H54 (cell line): ENCODE measurements at places on chromosomes 16 and 17.

- no peak for DNase-seq
Measured at GRCh38 chr17:82976982-82977488, 102.4 kb upstream of the METRNL start.

DNA sequence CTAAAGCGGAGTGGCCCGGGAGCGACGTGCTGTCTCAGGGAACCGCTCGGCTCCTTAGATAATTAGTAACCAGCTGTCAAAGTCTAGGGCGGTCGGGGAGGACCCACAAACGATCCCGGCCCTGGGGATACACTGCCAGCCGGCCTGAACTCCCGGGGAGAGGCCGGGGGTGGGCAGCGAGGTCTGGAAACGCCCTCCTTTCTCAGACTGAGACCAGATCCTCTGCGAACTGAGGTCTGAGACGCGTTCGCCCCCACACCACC lies 1.3 kb downstream of the HNF1B start:
- no peak for DNase-seq

DNA sequence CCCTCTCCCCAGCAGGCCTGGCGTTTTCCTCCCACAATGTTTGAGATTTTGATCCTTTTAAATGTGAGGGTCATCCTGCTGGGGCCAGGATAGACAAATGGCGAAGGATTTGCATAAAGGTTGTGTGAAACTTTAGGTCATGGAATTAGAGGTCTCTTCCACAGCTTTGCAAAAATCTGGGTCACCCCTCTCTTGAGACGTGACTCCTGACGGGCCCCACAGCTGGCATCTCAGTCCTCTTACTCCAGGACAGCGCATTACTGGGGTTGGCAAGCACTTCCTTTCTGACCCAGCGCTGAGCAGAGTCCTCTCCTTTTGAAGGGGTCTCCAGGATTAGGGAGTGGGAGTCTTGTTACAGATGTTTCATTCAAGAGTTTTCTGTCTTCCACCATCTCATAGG lies 7.4 kb downstream of the ZNF629 start:
- DNase-seq = no peak

DNA sequence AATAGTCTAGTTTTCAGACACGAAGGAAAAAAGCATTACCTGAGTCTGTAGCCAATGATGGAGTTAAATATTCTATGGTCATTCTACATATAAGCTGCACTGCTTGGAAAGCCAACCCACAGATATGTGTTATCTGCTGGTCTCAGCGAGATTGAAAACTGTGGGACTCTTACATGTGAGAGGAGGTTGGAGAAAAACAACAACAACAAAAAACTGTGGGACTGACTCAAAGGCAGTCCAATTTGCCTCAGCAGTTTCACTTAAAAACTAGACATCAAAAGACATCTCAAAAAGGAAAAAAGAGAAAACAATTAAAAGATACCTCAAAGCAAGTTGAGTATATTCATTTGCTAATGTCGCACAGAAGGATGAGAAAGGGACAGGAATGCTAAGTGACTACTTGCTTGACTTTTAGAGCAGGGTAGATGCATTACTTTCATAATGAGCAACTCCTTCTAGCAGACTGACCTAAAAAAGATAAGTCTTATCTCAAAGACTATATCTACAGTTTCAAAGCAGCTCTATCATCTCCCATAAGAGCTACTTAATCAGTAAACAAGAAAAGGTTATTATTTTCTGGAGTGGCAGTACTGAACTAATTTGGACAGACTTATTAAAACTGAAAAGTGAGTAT lies 35.5 kb upstream of the ITGA2B start:
- no peak for DNase-seq

DNA sequence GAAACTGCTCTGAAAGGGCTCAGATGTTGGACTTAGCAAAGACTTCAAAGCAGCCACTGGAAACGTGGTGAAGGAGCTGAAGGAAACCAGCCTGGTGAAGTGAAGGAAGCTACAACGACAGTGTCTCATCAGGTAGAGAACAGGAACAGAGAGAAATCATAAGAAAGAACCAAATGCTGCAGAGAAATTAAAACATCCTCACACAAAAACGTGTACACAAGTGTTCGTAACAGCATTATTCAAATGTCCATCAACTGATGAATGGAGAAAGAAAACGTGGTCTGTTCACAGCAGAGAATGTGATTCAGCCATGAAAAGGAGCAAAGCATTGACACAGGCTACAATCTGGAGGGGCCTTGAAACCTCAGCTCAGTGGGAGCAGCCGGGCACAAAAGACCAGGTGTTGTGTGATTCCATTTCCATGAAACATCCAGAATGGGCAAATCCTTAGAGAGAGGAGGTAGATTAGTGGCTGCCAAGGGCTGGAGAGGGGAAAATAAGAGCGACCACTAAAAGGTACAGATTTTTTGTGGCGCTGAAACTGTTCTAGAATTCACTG lies 26.9 kb downstream of the IFT140 start:
- DNase-seq = no peak

DNA sequence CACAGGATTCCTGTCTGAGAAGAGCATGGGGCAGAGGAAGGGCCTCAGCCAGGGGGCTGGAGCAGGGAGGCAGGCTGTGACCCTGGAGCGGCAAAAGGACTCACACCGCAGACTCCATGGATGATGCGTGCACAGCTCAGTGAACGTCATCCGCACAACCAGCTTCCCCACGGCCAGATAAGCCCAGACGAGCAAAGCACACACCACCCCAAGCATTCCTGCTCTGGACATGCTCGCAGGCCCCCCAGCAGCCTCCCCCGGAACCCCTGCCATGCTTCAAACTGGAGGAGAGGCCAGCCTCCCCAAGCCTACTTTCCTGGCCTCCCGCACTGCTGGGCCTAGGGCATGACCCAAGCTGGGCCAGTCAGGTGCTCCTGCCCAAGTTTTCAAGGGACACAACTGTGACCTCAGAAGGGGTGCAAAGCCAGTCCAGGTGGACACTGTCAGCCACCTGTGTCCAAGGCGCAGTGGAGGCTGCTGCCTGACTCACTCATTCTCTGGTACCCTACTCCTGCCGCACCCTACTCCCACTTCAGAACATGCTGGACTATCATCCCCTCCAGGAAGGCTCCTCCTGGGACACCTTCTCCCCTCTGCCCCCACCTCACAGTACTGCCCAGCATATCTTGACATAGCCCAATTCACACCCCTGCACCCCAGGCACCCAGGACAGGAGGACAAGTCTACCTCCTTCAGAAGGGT lies 4.8 kb downstream of the BCAR1 start:
- DNase-seq = no peak

DNA sequence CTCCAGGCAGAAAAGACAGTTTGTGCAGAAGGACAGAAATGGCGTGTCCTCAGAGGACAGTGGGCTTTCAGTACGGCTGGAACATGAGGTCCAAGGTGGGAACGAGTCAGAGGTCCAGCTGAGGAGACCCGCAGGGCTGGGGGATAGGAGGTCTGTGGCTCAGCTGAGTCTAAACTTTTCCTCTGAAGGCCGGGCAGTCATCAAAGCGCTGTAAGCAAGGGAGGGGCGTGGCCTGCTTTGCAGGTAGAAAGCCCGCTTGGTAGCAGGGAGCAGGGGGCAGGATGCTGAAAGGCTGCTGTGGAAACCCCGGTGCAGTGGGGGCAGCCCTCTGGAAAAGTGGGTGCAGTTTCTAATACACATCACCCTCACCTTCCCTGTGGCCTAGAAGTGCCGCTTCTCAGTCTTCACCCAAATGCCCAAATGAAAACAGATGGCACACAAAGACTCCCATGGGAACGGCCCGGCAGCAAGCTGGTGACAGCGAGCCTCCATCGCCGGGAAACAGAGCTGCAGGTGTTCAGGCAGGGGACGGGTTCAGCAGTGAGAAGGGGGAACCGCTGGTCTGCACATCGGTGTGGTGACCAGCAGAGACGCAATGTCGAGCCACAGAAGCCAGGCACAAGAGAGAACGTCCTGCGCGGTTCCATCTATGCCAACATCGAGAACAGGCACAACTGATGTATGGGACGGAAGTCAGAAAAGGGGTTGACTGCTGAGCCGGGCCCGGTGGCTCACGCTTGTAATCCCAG lies 12.2 kb upstream of the OSGIN1 start:
- DNase-seq = no peak

- DNase-seq = no peak
Measured at GRCh38 chr17:31686495-31686894, 172.5 kb downstream of the COPRS start.

DNA sequence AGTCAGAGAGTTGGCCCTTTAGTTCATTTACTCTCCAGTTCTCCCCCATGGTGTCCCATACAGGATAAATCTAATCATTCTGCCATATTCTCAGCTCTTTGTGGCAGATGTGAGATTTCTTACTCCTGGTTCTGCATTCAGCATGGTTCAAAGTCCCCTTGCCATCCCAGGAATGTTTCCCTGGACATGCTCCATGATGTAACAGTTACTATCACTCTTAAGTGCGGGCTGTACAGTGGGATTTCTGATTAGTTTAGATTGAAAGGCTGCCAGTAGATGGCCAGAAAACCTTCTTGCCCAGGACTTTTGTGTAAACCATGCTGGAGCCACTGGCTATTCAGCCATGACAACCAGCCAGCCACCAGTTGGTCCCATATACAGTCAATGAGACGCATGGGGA lies 10.4 kb downstream of the KRT37 start:
- DNase-seq = no peak

DNA sequence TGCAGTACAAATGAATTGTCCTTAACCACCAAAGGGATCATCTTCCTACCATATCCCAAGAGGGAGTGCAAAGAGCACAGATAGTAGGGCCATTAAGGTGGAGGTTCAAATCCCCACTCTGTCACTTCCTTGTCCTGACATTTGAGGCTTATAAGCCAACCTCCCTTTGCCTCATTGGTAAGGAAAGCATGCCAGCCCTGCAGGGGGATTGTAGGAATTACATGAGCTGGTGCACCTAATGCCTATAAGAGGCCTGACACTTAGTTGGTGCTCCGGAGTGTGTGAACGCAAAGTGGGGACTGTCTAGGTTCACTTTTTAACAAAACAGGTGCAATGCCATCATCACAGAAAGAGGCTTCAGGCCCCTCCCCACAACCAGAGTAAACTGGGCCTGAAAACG lies 374.4 kb downstream of the SNX29 start:
- no peak for DNase-seq

DNA sequence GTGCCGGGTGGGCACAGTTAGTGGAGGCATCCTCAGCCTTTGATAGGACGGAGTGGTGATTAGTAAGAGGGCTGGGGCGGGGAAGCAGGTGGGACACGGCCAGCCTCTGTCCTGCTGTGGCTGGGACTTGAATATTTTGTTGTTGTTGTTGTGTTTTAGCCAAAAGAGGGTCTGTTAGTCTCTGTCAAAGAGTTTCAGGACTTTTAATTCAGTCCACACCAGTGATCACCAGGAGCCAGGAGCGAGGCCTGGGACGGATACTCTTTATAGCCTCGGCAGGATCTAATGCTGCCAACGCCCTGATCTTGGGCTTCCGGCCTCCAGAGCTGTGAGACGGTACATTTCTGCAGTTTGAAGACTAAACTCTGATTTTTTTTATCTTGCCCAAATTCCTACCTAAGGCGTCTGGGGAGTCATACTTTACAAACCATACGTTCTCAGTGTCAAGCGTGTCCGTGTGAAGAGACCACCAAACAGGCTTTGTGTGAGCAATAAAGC lies 2.9 kb upstream of the RNF213 start:
- no peak for DNase-seq

- DNase-seq = peak; percentile 82
Measured at GRCh38 chr17:30970831-30971567, at the start of gene RNF135. Gene RNF135 (plus strand): TSS chr17:30971039. CDS start chr17:30971074, 35 bp downstream.

- peak; percentile 74 for DNase-seq
Measured at GRCh38 chr17:57810721-57811637, 38.9 kb downstream of the MRPS23 start.

- DNase-seq = no peak
Measured at GRCh38 chr17:74441537-74441936, 9.6 kb downstream of the GPRC5C start.
